ENCODE measurements at places on chromosomes 2 and 18.

DNA sequence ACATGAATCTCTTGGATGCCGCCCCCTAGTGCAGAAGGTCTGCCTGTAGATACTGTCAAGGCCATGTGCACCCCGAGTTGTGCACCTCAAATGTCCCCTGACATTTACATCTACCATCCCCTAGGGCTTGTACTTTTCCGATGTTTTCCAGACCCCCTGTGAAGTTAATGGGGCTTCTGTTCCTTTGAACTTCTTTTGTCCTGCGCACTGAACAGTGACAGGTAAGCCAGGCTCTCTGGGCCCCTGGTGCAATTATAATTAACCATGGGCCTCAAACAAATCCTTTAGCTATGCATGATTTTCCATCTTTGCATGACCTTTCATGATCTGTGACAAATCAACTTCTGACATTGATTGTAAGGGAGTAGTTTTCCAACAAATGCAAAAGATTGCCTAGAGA lies 158.4 kb downstream of the FHOD3 start:
- no peak for DNase-seq

DNA sequence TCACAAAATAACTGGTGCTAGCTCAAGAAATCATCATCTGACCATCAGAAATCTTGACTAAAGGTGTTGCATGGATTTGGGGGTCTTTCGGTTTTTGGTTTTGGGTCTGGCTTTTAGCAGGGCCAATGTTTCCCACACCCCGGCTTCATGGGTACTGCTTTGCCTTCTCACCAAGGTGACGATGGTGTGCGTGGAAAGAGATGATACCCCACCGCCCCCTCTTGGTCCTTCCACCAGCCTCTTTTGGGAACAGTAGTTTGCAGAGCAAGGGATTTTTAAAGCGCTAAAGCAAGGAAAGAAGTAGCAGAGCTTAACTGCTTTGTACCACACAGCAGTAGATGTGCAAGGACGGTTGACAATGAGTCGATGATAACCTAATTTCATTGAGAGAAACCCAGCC lies 42.3 kb downstream of the BOLA3 start:
- no peak for DNase-seq

DNA sequence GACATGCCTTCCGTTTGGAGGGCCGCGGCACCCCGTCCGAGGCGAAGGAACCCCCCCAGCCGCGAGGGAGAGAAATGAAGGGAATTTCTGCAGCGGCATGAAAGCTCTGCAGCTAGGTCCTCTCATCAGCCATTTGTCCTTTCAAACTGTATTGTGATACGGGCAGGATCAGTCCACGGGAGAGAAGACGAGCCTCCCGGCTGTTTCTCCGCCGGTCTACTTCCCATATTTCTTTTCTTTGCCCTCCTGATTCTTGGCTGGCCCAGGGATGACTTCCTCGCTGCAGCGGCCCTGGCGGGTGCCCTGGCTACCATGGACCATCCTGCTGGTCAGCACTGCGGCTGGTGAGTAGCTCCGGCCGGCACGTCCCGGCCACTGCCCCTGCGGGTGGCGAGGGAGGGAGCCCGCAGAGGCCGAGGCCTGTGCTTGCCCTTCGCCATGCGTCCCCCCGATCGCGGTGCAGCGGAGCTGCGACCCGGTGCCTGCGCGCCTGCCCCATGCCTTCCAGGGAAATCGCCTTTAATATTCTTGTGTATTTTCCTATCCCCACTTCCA lies 1.2 kb downstream of the BMPR2 start:
- no peak for DNase-seq

DNA sequence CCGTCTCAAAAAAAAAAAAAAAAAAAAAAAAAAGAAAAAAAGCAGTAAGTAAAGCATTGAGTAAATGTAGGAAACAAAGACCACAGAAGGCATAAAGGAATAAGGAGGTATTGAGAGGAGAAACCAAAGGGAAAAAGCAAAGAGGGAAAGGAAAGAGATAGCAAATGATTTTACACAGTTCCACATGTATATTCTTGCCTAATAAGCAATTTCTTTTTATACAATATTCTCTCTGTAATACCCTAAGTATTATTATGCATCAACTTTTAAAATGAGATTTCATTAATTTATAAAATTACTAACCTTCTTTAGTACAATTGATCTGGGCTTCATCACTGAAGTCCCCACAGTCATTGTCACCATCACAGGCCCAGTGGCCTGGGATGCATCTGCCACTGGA lies 1180.9 kb downstream of the LRP1B start:
- no peak for DNase-seq

- DNase-seq = no peak
Measured at GRCh38 chr2:190470256-190470826, 62.2 kb downstream of the MFSD6 start.

GRCh38 chr2:181458871-181459270 lies 1.7 kb downstream of the ITGA4 start:
- no peak for DNase-seq

GRCh38 chr2:49288113-49288705 lies 133.9 kb upstream of the FSHR start:
- DNase-seq = no peak

DNA sequence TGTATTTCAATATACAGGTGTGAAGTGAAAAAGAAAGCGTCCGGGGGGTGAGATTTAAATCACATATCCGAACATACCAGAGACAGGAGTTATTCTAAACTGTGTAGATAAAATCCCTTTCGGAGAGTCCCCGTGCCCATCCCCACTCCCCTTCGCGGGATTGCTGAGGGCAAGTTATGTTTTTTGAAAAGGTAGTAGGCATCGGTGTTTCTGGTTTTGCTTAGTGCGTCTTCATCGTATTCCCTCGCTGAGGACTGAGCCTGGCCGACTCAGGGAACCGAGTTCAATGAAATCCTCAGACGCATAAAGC lies 583.4 kb downstream of the ZEB2 start:
- DNase-seq = no peak

- no peak for DNase-seq
Measured at GRCh38 chr2:50727636-50728339, 304.1 kb downstream of the NRXN1 start.

GRCh38 chr2:119251652-119252051 lies 28.0 kb downstream of the STEAP3 start:
- no peak for DNase-seq

- no peak for DNase-seq
Measured at GRCh38 chr18:22902093-22902492, 31.0 kb upstream of the RBBP8 start.

DNA sequence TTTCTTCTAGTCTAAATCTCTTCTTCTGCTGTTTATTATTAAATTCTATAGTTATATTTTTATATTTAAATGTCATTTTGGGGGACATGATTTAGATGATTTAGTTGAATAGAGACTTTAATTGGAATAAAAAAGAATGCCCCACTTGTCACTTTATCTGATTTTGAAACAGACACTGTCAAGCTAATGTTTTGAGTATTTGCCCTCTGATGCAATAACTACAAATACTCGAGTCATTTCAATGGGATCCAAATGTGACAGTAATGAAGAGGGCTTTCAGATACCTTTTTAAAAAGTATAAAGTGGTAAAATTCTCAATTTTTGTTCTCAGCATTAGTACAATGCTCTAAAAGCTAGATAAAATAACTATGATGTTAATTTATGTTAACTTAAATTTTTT lies 257.3 kb upstream of the SESTD1 start:
- DNase-seq = no peak

DNA sequence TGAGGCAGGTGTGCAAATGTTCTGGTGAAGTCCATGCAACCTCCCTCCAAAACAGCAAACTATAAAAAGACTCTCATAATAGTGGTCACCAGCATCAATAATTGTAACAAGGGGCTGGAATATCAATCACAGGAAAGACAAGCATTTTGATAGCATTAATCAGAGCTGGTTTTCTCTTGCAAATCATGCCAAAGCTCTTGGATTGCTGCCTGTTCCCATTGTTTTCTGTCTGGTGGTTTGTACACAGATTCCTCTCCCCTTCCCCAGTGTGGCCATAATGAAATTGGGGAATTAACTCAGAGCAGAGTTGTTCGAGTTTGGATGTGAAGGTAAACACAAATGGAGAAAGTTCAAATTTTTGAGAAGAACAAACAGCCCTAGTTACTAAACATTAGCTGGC lies 134.2 kb downstream of the CDCA7 start:
- no peak for DNase-seq

- DNase-seq = no peak
Measured at GRCh38 chr2:24739354-24740025, 53.7 kb downstream of the PTRHD1 start.

- no peak for DNase-seq
Measured at GRCh38 chr2:235839226-235839625, 329.0 kb downstream of the GBX2 start.

GRCh38 chr2:26414311-26414710 lies 12.6 kb downstream of the DRC1 start:
- DNase-seq = no peak

- no peak for DNase-seq
Measured at GRCh38 chr2:128332091-128332634, 13.5 kb upstream of the HS6ST1 start.
